Dermis lymphatic vessel endothelial cell (primary cell): ENCODE measurements at places on chromosomes 16 and 17. TPM values are rescaled to one million over a fixed set of nuclear protein-coding genes. Genes with fewer than 3 reads are reported as not detected.

Gene CHST4
- total RNA-seq: not detected in 2 replicates

Gene BCKDK
- total RNA-seq: 9.2 and 9.5 TPM in 2 replicates

Gene CCL4
- total RNA-seq: not detected in 2 replicates

Gene OR1F1
- total RNA-seq: not detected in 2 replicates

Gene MEIOC
- not detected in 2 replicates for total RNA-seq

Gene PLA2G10
- not detected in 2 replicates for total RNA-seq

Gene CDH16
- total RNA-seq: not detected in 2 replicates

Gene SMIM5
- 0.09 and 0.11 TPM in 2 replicates for total RNA-seq

Gene WIPF2
- 6.3 and 7.1 TPM in 2 replicates for total RNA-seq

Gene PRR35
- total RNA-seq: not detected in 2 replicates

Gene PPL
- total RNA-seq: 2.5 and 3.2 TPM in 2 replicates
